ENCODE measurements at places on chromosomes 1 and 21.

GRCh38 chr21:40841524-40842196, 5.3 kb downstream of the DSCAM start:
- no peak for DNase-seq

DNA sequence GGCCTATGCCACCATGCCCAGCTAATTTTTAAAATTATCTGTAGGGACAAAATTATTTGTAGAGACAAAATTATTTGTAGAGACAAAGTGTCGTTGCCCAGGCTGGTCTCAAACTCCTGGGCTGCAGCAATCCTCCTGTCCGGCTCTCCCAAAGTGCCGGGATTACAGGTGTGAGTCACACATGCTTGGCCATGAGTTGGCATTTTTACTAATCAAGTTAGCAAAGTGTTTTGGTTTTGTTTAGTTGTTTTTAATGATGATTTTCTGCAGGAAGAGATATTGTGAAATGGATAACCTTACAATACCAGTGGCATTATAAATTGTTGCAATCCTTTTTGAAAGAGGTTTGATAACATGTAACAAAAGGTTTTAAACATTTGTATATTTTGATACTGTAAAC, 65.3 kb upstream of the MAGI3 start:
- DNase-seq, result peak; percentile 61

DNA sequence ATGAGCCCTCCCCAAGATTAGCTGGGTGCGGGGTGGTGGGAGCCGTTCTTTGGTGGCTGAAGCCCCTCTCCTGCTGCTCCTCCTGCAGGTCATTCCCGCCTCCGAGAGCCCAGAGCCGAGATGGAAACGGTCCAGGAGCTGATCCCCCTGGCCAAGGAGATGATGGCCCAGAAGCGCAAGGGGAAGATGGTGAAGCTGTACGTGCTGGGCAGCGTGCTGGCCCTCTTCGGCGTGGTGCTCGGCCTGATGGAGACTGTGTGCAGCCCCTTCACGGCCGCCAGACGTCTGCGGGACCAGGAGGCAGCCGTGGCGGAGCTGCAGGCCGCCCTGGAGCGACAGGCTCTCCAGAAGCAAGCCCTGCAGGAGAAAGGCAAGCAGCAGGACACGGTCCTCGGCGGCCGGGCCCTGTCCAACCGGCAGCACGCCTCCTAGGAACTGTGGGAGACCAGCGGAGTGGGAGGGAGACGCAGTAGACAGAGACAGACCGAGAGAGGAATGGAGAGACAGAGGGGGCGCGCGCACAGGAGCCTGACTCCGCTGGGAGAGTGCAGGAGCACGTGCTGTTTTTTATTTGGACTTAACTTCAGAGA, 448 bp downstream of the G0S2 start:
- no peak for DNase-seq

DNA sequence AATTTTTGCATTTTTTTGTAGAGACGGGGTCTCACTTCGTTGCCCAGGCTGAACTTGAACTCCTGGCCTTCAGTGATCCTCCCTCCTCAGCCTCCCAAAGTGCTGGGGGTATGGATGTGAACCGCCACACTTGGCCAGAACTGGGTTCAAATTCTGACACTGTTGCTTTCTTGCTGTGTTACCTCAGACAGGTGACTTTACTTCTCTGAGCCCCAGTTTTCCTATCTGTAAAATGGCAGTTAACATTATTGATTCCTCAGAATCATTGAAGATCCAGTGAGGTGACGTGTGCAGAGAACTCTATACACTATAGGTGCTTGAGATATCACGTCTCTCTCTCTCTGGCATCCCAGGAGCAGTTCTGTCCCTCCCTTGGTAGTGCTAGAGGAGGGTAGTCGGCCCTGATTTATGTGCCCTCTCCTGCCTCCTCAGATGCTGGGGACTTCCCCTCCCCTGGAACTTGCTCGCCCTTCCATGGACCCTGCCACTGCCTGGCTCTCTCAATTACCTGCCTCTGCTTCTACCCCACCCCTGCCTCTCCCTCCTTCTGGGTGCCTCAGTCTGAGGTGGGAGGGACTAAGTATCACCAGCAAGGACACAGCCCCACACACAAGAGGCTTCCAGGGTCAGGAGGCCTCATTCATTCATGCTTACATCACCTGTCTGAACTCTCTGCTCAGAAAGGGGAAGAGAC, 2.8 kb upstream of the HPCA start:
- DNase-seq, result no peak

- peak; percentile 98 for DNase-seq
Measured at GRCh38 chr1:63731117-63732043, 42.4 kb upstream of the ROR1 start.

DNA sequence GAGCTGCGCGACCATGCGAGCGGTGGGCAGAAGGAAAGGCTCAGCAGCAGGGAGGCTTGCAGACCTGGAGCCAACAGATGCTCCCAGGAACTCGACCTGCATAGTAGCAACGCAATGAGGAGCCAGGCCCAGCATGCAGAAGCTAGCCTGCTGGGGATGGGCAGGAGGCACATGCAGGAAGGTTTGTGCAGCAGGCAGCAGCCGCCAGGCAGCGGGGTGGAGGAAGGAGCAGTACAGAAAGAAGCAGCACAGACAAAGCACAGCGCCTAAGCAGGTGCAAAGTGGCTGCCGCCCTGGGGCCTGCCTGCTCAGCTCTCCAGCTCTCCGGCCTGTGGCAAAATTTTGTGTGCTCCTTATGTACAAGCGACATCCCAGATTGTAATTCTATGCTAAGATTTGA, 213.5 kb upstream of the MAP1LC3C start:
- no peak for DNase-seq

DNA sequence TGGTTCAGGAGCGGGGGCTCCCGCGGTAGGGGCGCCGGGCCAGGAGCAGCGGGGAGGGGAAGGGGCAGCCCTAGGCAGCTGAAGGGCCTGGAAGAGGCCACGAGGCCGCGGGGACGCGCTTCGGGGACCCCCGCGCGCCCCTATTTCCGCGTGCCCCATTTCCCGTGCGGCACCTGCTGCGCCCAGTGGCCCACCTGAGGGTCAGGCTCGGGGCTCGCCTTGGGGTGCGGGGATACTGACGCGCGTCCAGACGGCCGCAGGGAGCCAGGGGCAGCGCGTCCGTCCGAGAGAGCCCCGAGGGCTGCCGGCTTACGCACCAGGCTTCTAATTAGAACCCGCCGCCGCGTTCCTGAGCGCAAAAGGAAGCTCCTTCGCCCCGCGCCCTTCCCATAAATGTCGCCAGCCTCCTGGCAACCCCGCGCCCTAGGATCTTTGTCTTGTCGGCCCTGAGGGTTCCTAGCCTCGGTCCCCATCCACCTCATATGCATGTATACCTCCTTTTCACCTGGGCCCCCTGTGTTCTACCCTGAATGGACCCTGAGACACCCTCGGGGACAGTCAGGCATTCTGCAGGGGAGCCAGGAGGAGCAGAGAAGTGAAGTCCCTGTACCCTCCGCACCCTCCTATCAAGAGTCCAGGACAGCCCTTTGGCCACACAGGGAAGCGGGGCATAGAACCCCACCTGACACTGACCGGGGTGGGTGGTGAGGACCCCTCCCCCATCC, 1.8 kb downstream of the WNT3A start:
- DNase-seq, result no peak

- DNase-seq, result no peak
Measured at GRCh38 chr1:234486858-234487840, 8.2 kb upstream of the TARBP1 start.

DNA sequence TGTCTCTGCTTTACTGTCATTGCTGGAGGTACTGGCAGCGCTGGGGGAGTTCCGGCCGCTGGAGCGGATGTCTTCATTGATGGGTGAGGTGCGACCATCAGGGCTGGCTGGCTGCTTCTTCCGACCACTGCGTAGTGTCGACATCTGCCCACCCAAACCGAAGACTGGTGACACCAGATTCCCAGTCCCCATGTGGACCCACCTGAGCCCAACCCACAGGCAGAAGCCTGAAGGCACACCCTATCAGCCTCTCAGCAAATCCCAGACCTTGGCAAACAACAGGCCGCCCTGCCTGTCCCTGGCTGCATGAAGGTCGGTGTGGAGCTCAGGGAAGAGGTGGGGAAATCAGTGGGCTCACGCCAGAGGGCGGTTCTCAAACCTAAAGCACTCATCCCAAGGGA, 44.8 kb downstream of the SLC45A1 start:
- DNase-seq, result no peak

DNA sequence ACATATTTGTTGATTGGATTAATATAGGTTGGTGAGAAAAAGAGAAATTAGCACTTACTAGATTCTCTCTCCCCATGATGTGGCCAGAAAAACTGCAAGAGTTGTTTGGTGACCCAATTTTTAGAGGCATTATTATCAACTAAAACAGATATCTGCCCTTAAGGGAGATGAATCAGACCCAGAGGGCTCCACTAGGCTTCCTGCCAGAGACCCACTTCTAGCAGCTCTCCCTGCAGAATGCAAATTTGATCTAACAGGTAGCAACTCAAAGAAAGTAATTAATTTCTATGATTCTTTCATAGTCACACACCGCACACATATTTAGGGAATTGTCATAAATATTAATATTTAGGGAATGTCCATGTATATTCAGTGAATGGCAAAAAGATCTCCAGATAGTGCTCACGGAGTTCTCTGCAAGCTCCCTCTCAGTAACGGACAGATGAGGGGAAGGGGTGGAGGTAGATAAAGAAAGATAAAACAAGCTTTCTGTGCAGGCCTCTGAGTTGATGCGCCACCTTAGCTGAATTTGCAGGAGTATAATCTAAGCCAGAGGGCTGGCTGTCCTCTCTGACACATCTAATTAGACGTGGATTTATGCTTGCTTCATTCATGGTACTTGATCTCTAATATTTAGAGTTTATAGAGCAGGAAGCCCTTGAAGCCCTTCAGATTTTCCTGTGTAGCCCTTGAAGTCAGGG, 84.1 kb upstream of the CCDC190 start:
- DNase-seq, result no peak

DNA sequence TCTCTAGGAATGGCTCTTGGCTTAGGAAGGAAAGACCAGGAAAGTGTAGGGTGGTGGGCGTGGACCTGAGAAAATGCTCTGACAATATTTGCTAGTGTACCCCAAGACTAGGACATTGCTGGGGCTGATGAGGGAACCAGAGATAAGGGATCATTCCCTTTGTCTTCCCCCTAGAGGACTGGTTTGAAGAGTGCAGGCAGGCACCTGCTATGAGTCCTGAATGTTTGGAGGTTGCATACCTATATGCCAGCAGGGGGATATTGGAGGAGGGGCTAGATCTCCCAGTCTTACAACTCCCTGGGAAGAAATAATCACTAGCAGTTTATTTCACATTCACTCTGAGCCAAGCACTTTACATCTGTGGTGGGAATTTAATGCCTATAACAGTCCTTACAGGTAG, 6.0 kb upstream of the BCL10 start:
- DNase-seq, result no peak

DNA sequence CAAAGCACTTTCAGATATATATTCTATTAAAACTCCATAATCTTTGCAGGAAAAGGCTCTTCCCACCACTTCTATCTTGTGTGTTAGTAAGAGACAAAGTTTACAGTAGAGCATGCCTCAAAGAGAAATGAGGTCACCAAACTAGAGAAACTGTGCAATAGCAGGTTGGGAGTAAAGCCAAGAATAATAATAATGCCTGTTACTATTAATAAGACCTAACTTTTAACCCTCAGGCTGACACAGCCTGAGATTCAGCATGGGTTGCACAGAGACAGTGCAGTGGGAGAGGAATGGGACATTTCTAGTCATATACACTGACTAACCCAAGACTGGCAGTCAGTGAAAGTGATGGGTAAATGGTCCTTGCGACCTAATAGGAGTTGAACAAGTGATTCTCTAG, 320.2 kb upstream of the NFIA start:
- peak; percentile 52 for DNase-seq

DNA sequence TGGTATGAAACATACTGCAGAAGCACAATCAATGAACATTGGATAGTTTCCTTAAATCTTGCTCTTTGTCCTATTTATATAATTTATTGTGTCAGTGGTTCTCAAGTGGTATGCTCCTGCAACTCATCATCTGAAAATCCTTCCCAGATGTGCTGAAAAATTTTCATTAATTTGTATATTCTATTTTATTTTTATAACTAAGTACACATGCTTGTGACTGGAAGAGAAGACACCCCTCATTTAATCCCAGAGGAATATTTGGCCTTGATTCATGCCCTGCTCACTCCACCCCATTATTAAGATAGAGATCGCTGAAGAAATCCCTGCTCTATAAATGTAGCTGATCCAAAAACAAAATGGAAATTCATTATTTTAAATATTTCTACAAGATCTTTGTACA, 870.5 kb upstream of the CXADR start:
- no peak for DNase-seq

DNA sequence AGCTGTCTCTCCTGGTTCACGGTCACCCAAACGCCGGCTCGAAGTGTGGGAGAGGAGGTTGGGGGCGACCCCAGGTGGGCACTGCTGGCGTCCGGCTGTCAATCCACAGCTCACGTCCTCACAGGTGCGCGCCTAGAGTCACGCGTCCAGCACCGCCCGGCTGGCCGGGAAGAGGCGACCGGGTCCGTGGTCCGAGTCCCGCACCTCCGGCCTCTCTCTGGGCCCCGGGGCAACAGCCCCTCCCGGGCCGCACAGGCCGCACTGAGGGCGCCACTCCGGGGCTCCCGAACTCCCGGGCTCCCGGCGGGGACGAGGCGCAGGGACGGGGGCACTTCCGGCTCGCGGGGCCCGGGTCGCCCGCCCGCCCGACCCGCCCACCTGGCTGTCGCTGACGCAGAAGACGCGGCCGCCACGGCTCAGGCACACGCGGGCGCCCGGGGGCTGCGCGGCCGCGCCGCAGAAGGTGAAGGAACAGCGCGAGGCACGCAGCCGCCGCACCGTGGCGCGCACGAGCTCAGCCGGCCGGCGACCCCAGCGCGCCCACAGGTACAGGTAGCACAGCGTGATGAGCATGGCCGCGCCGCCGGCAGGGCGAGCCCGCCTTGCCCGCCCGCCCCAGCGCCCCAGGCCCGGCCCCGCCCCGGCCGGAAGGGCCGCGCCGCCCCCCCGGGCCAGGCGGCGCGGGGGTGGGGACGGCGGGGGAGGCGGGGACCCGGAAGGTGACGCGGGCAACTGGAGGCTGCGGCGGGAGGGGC, at the start of gene HLCS:
Gene HLCS (minus strand): TSS at position 604 of the 755 bp plus-strand sequence. CDS start 31 bp downstream, at position 573.
- peak; percentile 60 for DNase-seq

DNA sequence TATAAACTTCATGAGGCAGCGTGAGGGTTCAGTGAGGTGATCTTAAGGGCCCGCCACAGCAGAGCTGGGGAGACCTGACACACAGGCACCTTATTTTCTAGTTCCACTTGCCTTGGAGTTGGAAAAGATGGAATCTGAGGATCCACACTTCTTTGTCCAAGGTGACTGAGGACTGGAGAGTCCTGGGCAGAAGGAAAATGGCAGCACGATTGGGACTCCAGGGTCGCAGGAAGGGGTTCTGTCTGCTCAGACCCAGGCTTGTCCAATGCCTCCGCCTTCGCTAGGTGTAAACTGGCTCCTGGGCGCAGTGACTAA, 1.3 kb downstream of the GALE start:
- DNase-seq, result no peak

DNA sequence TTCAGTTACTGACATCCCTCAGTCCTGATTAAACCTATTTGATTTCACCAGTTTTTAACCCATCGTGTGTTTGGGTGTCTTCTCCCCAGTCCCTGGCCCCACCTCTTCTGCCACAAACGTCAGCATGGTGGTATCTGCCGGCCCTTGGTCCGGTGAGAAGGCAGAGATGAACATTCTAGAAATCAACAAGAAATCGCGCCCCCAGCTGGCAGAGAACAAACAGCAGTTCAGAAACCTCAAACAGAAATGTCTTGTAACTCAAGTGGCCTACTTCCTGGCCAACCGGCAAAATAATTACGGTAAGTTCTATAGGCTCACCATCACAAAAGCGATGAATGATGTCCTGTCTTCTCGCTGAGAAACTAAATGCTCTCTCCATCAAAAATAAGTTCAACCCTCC, 28.7 kb downstream of the NBPF3 start:
- no peak for DNase-seq

- no peak for DNase-seq
Measured at GRCh38 chr1:54833121-54833520, 32.0 kb upstream of the TTC22 start.

- DNase-seq, result no peak
Measured at GRCh38 chr1:72845381-72845780, 563.0 kb upstream of the NEGR1 start.
